ENCODE measurements at places on chromosomes 11 and 22.

- no peak for DNase-seq
Measured at GRCh38 chr22:28514321-28514821, 165.3 kb downstream of the TTC28 start.

DNA sequence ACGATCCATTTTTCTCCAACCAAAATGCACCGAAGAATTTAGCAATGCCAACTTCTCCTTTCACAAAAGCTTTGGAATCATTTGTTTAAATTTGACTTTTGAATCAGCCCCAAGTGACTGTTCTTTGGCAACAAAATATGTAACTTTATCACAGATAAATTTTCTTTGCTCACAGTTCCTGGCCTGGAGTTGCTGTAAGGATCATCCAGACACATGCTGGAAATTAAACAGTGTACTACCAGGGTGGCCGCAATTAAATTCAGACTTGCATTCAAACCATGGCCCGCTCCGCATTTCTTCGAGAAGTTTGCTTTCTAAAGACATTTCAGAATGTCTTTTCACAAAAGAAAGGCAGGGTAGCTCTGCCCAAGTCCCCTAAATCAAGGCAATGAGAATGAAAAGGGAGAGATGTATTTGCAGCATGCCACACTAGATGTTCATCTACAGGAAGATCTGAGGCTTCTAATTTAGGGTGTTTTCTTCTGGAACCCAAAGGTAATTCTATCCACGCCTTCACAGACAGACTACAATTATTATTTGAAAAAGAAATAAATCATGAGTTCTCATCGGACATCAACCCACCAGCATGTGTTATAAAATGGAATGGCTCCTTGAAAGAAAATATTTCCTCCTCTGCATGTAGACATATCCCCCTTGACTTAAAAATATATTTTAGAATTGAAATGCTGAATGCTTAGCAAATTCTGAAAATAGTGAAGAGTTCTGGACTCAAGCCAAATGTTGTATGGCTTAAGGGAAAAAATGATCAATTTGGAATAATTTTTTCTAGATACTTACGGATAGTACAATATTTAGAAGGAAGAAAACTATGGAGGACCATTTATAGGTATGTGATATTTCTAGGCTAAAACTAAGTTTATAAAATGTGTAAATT lies 189.7 kb upstream of the BLID start:
- DNase-seq: no peak

- DNase-seq: no peak
Measured at GRCh38 chr22:26751217-26751616, 93.8 kb downstream of the MIAT start.

GRCh38 chr11:952406-953385 lies 27.0 kb downstream of the AP2A2 start:
- DNase-seq: no peak

GRCh38 chr11:79094616-79095015 lies 346.2 kb downstream of the TENM4 start:
- DNase-seq: no peak

DNA sequence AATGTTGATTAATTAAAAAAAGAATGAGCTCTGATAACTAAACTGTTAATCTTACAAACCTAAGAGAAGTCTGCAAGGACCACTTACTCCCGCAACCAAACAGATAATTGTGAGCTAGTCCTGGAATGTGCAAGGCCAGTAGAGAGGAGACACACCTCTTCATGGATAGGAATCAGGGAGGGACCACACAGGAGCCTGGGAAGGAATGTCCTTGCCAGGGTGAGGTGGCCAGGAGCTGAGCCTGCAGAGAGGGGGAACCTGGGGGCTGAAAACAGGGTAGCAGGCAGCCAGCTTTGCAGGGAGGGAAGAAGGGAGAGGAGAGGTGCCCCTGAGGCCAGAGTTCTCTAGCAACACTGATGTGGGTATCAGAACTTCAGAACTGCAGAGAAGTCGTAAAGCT lies 9.4 kb upstream of the NLRP10 start:
- DNase-seq: no peak

DNA sequence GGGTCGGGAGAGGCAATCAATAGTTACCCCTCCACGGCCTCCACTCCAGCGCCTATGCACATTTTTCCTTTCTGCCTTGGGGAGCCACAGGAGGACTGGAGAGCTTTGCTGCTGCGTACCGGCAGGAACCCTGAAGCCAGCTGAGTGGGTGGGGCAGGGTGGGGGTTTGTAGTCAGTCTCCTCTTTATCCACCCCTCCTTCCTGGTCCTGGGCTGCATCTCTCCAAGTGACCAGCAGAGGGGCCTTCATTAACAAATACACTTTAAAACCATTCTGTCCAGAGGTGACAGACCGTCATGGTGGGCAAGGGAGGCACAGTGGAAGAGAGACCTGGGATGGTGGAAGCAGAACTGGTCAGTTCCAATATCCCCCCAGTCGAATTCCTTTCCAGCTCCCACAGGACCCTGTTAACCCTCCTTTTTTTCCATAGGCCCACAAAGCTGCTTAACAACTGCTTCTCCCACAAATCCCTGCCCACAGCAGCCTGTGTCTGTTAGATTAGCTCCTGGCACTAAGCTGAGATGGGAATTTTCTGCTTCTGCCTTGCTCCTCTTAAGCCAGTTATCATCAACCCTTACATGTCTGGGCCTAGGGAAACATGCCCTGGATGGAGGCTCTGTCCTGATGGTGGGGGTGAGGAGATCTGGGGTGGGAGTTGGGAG lies 3.9 kb upstream of the ABCG4 start:
- DNase-seq: peak; percentile 42

- DNase-seq: no peak
Measured at GRCh38 chr22:49427341-49427740, 400.3 kb downstream of the BRD1 start.

GRCh38 chr11:44944853-44945235 lies 5.8 kb downstream of the TP53I11 start:
- DNase-seq: no peak

DNA sequence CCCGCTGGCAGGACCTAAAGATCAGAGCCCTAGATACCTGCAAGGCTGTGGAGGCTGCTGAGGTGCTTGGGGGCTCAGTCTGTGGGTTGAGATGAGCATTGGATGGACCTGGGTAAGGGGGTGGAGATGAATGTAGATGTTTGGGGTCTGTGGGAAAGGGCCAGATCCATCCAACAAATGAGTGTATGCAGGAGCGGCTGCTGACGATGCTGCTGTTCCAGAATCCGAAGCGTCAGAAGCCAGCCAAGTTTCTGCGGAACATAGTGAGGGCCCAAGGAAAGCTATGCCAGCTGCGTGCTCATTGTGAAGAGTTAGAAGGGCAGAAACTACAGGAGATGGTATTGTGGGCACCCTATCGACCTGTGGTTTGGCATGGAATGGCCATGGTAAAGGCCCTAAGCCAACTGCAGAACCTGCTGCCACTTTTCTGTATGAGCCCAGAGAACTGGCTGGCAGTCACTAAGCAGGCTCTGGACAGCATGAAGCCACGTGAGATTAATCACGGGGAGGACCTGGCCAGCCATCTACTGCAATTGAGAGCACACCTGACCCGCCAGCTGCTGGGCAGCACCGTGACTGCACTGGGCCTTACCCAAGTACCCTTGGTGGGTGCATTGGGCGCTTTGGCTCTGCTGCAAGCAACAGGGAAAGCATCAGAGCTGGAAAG lies 36.6 kb downstream of the RRP8 start:
- no peak for DNase-seq

GRCh38 chr11:2378527-2379210 lies 1.6 kb downstream of the CD81 start:
- DNase-seq: no peak

DNA sequence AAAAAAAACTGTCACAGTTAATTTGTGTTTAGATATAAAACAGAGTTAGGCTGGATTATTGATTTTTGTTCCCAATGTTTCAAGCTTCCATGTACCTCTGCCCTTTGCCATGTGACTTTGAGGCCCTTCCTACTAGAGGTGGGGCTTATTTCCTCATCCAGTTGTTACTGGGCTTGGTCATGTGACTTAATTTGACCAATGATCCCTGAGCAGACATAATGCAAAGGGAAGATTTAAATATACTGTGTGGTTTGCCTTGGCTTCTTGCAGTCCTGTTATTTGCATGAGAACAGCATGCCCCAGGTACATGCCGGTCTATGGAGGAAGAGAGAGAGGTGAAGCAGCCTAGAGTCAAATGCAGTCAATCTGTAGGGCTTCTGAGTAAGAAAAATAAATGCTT lies 347.0 kb downstream of the MIAT start:
- no peak for DNase-seq

- DNase-seq: no peak
Measured at GRCh38 chr11:104694259-104695064, 203.8 kb downstream of the CASP12 start.

- no peak for DNase-seq
Measured at GRCh38 chr22:20957683-20958431, 9.2 kb upstream of the AIFM3 start.

DNA sequence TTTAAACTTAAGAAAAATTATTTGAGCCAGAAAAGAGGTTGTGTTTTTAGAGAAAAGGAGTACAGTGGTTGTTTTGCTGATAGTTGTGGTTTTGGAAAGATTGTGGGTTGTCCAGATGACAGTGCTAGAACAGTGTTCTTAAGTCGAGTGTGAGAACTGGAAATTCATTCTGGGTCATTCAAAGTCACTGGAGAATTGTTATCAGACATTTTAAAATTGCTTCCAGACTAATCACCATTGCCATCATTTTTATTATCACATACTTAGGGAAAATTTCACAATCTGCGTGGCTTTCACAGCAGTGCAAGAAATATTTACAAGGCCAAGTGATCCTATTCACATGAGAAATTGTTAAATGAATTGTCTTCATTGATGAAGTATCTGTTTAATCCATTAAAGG lies 242.2 kb upstream of the DDI1 start:
- no peak for DNase-seq

GRCh38 chr11:82404981-82405380 lies 328.7 kb downstream of the FAM181B start:
- no peak for DNase-seq

DNA sequence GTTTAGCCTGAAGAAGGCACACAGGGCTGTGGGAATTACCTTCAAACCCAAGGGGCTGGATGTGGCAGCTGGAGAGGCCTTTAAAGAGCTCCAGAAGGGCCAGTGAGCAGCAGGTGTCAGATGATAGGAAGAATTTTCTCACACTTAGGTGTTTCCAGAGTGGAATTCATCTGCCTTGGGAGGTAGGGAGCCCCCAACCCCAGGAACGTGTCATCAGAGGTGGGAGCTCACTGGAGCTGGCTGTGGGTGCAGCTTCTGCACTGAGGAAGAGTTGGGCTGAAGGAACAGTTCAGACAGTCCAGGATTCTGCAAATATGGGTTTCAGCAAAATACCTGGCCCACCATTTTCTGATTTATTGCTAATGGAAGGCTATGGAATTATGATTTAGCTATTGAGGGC lies 119.5 kb upstream of the LMO1 start:
- no peak for DNase-seq

DNA sequence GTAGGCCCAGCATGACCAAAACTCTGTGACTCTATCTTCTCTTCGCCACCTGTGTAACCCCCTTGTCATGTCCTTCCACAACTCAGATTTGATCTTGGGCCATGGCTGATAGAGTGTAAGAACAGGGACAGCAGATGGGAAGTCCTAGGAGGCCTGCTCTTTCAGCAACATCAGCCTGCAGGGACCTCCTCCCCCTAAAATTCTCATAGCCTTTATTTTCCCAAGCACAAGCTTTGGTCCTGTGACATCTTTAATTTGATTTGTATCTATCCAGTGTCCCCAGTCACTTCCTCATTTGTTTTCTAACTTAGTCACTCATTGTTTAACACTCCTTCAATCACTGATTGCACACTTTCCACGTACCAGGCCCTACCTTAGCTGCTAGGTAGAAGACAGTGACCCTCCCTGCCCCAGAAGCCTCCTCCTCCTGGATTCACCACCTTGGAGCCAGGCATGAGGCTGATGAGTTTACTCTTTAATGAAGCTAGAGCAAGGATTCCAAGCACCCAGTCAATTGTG lies 5.3 kb downstream of the UBQLN3 start:
- no peak for DNase-seq

- no peak for DNase-seq
Measured at GRCh38 chr11:76777876-76778275, 5.3 kb upstream of the TSKU start.

- DNase-seq: no peak
Measured at GRCh38 chr11:111736621-111737443, 29.4 kb downstream of the PPP2R1B start.

GRCh38 chr11:73876424-73877310 lies at the start of the genes COA4 and PAAF1:
Gene COA4 (minus strand): TSS chr11:73876846. CDS start chr11:73873378, 3,468 bp downstream.
Gene PAAF1 (plus strand): TSS chr11:73876999. CDS start chr11:73877022, 23 bp downstream.
- peak; percentile 97 for DNase-seq

DNA sequence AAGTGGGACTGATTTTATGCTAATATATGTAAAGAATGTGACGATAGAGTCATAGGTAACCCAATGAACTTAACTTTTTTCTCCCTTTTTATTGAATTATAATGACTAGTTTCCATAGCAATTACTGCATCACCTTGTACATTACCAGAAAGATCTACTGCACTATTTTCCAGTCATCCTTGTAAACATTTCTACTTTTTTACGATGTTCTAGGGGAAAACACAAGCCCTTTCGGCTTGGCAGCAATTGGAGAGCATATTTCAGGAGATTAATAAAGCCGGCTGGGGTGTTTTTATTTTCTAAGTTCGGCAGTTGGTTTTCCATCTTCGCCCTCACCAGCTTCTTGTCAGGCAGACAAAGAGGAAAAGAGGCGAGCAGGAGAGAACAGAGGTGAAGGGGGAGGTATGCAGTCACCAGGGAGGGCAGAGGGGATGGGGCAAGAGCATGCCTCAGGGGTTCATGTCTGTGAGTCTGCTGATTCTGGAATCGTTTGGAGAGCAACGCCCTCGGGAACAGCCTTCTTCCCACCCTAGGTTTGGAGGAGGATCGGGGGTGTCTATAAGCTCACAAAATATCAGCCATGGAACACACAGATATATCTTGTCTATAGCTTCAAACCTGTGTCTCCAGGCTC lies 476.4 kb downstream of the MIAT start:
- no peak for DNase-seq

DNA sequence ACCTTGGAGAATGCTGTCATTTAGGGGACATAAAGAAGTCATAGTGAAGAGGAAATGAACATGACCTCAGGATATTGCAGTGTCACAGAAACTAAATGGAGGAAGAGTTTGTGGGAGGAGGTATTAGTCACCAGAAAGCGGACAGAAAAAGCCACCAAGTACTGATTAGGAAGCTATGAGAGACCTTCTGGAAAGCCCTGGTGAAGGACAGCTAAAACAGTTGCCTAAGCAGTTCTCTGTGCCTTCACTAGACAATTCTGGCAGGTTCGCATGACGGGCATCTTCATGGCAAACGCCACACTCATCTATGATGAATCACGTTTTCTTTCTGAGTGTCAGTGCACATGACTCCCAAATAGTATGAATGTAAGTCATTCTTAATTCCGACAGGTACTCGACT lies 325.8 kb downstream of the C11orf87 start:
- DNase-seq: no peak

DNA sequence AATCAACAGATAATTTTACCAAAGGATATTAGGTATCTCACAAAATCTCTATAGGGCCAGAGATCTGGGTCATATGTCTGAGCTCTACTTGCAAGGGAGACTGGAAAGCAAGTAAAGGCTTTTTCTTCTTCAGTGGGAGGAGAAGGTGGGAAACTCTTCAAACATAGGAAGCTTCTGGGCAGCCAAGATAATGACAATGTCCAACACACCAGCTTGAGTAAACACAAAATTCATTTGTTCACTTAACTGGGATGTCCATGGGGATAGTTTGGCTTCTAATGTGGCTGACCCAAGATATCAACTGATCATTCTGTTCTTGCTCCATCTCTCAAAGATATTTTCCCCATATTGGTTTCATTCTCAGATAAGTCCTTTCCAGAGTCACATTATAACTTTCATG lies 37.4 kb downstream of the OR2AT4 start:
- no peak for DNase-seq

- no peak for DNase-seq
Measured at GRCh38 chr11:123479048-123479837, 49.2 kb downstream of the GRAMD1B start.

GRCh38 chr11:74739546-74740270 lies 8.5 kb upstream of the CHRDL2 start:
- peak; percentile 55 for DNase-seq
